Femur (tissue), 1 donor: ENCODE measurements at places on chromosomes 12 and 14.

- DNase-seq, result peak; percentile 84
Measured at GRCh38 chr12:131830335-131830913, 2.2 kb downstream of the MMP17 start.

DNA sequence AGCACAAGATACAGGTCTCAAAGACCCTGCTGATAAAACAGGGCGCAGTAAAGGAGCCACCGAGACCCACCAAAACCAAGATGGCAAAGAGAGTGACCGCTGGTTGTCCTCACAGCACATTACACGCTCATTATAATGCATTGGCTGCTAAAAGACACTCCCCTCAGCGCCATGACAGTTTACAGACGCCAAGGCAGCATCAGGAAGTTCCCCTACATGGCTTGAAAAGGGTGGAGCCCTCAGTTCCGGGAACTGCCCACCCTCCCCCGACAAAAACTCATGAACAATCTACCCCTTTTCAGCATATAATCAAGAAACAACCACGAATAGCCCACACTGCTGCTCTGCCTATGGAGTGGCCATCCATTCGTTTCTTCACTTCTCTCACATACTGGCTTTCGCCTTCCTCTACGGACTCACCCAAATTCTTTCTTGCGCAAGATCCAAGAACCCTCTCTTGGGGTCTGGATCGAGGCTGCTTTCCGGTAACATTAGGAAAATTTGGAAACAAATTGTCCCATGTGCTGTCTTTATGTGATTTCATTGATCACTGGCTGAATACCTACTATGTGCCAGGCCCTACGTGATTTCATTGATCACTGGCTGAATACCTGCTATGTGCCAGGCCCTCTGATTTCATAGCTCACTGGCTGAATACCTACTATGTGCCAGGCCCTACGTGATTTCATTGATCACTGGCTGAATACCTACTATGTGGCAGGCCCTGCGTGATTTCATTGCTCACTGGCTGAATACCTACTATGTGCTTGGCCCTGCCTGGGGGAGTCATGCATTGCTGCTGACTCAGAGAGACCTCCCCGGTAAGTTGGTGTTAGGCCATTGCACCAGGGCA lies 126.4 kb downstream of the PIWIL1 start:
- DNase-seq, result no peak

DNA sequence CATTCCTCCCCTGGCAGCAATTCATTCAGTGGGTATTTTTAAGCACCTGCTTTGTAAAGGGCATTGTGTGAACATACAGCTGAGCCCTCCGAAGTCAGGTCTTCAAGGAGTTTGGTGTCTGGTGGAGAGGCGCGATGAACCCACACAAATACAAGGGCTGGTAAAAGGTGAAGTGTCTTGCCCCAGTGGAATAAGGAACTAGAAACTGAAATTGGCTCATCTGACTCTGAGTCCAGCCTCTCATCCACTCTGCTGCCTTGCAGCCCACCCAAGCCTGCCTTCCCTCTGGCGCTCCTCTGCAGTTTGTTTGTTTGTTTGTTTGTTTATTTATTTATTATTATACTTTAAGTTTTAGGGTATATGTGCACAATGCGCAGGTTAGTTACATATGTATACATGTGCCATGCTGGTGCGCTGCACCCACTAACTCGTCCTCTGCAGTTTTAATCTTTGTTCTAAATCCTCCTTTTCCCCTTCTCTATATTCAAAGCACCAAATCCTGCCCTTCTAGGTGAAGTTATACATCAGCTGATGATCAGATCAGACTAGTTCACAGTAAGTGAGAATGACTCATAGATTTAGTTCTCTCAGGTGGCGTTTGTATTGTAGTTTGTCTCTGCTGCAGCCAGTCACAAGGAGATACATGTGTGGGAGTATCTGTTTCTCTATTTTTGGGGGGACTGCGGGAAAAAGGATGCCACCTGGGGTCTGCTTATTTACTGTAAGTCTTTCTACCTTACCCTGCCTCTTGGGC lies 394.5 kb downstream of the APAF1 start:
- DNase-seq, result no peak

GRCh38 chr12:49609875-49610154 lies 4.4 kb upstream of the FAM186B start:
- no peak for DNase-seq

GRCh38 chr12:70427611-70428010 lies 61.5 kb downstream of the KCNMB4 start:
- DNase-seq, result no peak

- DNase-seq, result no peak
Measured at GRCh38 chr12:26134540-26134939, 9.7 kb upstream of the BHLHE41 start.
